ELF-1 (cell line): ENCODE measurements at places on chromosomes 7 and 10.

GRCh38 chr7:138926241-138926612 is 55.0 kb downstream of the KIAA1549 start:
- DNase-seq: no peak

- DNase-seq: peak; percentile 70
These were observed 988 bp upstream of the EN2 start for GRCh38 chr7:155456738-155457543.

DNA sequence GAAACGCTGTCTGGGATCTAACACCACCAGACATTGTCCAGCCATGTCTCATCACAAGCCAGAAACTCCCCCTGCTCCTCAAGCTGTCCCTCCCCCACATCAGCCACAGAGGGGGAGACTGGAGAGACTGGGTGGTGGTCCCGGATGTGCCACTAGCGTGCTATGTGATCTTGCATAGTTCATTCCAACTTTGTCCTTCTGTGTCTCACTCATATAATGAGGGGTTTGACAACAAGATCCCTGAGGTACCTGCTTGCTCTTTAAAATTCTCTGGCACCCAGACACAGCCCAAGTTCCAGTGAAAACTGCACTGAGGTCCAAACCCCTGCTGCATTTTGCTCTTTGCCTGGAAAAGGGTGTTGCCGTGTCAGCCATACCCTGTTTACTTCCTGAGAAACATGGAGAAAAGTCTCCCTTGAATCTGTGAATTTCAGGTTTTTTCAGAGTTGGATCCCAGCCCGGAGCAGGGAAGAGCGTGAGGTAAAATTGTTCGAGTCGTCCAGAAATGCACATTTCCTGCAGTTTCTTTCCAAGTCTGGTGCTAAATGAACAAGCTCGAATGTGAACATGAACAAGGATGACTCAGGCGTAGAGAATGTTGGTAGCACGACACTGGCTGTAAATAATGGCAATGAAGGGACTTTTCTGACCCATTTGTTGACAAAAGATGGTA is 156.6 kb downstream of the CCDC3 start:
- DNase-seq: no peak

DNA sequence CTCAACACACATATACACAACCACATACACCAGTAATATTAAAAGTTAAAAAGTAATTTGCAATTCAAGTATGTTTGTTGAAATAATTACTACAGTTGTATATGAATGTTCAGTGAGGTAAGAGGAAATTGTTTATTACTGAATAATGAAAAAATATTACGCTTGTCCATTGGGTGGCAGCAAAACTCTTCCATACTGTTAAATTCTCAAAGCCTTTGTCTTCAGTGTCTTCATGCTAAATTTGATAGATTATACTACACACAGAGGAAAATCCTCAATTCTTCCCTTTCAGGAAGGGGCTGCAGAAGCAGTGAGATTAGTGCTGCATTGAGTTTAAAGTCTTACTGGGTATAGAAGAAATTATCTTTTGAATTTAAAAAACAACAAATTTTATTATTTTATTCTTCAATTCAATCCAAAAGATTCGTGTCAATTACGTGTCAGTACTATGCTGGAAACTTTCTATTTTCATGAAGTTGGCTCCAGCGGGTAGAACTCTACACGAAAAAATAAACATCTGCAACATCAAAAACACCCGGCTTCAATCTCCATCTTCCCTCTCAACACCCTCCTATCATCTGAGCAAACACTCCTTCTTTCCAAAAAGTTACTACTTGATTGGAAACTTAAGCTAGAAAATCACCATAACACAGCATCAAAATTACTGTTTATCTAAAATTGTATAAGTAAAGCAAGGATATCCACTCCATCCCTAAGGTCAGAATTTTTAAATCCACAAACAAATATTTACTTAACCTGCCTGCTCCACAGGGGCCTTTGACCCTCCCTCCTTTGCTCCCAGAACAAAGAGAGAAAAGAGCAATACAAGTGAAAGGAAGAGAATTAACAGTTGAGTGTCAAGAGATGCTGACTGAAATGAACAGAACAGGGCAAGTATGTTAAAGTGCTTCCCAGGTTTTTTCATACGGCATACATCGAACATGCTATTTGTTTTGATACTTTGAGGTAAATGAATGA is 37.0 kb upstream of the TES start:
- DNase-seq: no peak

GRCh38 chr10:125063256-125063925 is 97.0 kb downstream of the CTBP2 start:
- DNase-seq: no peak

DNA sequence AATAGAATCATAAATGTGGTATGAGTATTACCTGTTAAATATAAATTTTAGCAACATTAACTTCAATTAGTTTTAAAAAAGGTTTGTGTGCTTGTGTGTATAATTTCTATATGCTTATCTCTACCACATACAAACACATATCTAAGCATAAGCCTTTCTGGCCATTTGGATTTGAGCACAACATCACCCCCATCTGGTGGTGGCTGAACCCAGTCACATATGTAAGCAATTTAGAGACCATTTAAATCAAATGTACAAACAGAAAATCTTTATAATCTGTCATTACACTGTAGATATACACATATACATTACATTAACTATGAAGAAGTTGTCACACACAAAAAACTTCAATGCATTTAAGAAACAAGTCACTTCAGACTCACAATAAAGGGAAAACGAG is 31.7 kb downstream of the GPR22 start:
- no peak for DNase-seq

DNA sequence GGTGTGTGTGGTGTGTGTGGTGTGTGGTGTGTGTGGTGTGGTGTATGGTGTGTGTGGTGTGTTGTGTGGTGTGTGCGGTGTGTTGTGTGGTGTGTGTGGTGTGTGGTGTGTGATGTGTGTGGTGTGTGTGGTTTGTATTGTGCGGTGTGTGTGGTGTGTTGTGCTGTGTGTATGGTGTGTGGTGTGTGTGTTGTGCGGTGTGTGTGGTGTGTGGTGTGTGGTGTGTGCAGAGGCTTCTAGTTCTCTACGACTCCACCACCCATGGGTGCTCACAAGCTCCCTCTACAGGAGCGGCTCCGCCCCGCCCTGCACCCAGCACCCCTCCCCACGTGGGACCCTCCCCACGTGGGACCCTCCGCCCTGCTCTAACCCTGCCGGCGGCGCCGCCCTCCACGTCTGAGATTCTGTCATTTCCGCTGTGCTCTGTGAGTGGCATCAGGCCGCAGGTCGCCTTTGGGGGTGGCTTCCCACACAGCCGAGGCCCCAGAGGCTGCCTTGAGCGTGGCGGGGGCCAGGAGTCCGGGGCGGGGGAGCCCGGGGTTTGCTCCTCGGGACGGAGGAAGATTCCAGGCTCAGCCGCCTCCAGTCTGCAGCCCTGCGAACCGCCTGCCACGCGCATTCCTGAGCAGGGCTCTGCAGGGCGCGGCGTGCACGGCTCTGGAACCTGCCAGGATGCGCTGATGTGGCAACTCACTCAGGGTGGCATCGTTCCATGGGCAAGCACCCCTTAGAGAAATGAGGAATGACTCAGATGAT is 37.0 kb upstream of the DNAJB6 start:
- DNase-seq: peak; percentile 55

GRCh38 chr10:7397049-7398035 is 13.5 kb downstream of the SFMBT2 start:
- DNase-seq: no peak

DNA sequence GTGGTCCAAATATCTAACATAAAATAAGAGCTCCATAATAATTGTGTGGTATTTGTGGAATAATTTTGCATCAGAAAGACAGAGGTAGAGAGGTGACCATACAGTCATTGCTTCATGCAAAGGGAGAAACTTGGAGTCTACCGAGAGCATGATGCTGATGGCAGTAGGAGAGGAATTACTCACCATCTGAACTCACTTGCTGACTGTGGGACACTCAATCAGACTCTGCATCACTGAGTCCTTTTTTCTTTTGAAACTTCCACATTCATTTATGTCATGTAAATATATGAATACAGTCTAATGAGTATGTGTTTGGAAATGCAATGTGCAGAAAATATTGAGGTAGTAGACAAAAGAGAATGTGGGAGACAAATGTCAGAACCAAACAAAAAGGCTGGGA is 933.8 kb downstream of the REEP3 start:
- DNase-seq: no peak

DNA sequence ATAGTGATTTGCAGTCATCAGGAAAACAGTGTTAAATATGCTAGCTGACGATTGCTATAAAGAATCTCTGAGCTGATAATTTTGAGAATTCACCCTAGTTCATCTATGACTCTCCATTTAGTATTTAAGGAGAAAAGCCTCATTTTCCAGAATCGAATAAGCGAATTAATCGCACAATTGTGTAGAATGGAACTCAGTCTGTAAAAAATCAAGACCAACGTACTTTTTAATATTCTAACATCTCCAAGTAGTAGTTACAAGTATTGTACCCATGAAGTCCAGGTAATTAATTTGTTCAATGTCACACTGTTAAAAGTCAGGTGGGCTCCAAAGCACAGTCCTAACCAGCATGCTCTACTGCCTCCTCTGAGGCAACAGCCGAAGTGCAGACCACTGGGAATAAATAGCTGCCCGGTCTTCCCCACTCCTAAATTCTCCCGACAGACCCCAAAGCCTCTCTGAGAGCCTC is 380 bp upstream of the AGBL3 start:
- DNase-seq: no peak

DNA sequence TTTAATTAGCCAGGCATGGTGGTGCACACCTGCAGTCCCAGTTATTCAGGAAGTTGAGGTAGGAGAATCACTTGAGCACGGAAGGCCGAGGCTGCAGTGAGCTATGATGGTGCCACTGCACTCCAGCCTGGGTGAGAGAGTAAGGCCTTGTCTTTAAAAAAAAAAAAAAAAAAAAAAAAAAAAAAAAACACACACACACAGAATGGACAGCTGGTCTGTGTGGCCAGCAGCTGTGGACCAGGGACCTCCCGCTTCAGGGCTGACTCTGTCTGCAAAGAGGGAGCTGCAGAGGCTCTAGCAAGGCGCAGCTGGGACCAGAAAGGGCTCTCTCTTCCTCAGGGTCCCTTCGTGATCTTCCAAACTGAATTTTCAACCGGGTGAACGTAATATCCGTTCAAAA is 53.6 kb upstream of the DNAAF5 start:
- no peak for DNase-seq

- DNase-seq: peak; percentile 96
These were observed 167.2 kb downstream of the AKR1D1 start for GRCh38 chr7:138243430-138243829.

DNA sequence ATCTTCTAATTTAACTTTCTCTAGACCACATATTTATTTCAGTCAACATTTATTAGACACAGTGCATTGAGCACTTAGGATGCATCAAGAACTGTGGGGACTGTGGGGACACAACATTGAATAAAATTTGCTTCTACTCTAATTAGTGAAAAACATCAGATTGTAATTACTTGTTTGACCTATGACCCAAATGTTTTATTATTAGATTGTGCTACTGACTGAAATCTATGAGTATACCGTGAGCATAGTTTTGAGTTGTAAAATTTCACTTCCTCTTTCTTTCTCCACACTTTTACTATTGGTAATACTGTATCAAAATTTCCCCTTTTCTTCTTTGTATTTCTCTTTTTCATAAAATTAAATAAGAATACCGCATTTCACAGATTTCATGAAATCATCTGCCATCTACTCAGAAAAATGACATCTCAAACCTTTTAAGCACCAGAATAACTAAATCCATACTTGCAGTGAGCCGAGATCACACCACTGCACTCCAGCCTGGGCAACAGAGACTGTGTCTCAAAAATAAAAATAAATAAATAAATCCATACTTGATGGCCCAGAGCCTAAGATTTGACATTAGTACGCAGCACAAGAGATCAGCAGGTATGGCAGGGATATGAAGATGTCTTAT is 25.4 kb upstream of the INPP5F start:
- no peak for DNase-seq
